ENCODE measurements at places on chromosomes 11 and 22. TPM values are rescaled to one million over a fixed set of nuclear protein-coding genes. Genes with fewer than 3 reads are reported as not detected.
A peak's percentile ranks its signal among the peaks of the same experiment; 100 is the strongest.

DNA sequence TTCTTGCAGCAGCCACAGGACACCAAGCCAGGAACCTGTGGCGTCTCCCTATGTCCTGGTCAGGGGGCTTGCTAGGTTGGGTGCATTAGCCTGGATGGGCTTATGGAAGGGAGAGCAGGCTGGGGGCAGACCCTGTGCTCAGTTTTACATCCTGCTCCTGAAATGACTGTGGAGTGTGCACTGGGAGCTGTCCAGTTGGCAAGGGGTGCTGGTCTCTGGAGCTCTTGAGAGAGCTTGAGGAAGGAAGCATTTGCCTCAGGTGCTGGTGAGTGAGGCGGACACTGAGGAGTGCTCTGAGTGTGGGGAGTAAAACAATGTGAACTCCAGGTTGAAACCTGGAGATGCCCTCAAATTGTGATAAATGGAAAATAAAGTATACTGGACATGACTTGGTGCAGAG lies 3.4 kb downstream of the SCGB1D4 start:
- DNase-seq: peak; percentile 36

- DNase-seq: no peak
Measured at GRCh38 chr11:116994195-116994594, 104.0 kb downstream of the SIK3 start.

GRCh38 chr22:42645341-42645937 lies 3.8 kb downstream of the CYB5R3 start:
- no peak for DNase-seq

DNA sequence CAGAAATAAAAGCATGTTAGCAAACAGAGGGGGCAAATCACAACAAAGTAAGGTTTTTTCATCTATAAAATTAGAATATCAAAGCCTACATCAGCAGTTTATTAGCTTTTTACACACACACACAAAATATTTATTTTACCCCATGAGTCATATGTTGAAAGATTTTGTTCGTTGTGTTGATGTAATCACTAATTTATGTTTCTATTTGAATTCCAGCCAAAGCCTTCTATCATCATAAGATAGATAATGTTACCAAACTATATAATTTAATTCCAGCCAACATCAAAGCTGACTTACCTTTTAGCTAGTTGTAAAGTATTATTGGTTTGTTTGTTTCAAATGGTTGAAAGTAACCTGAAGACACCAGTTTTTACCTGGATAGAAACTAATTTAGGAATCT lies 458.0 kb upstream of the ARHGAP42 start:
- DNase-seq: no peak

- DNase-seq: peak; percentile 57
Measured at GRCh38 chr11:64859542-64860414, 15.3 kb upstream of the CDC42BPG start.

GRCh38 chr22:24244144-24244787 lies 616 bp downstream of the GGT5 start:
- no peak for DNase-seq

- DNase-seq: no peak
Measured at GRCh38 chr11:117387992-117388755, 60.5 kb downstream of the CEP164 start.

- no peak for DNase-seq
Measured at GRCh38 chr22:45948081-45948648, 28.8 kb downstream of the WNT7B start.

DNA sequence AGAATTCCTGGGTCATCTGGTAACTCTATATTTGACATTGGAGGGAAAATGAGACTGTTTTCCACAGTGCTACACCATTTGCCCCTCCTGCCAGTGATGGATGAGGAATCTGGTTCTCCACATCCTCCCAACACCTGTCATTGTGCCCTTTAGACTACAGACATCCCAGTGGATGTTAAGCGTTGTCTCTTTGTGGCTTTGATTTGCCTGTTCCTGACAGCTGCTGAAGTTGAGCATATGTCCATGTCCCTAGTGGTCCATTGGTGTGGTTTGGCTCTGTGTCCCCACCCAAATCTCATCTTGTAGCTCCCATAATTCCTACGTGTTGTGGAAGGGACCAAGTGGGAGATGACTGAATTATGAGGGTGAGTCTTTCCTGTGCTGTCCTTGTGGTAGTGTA lies 88.5 kb downstream of the BRD1 start:
- DNase-seq: no peak

MPZL2 gene
- polyA plus RNA-seq: 27.5 TPM

PTPRJ gene
- polyA plus RNA-seq: 31.4 TPM

DNA sequence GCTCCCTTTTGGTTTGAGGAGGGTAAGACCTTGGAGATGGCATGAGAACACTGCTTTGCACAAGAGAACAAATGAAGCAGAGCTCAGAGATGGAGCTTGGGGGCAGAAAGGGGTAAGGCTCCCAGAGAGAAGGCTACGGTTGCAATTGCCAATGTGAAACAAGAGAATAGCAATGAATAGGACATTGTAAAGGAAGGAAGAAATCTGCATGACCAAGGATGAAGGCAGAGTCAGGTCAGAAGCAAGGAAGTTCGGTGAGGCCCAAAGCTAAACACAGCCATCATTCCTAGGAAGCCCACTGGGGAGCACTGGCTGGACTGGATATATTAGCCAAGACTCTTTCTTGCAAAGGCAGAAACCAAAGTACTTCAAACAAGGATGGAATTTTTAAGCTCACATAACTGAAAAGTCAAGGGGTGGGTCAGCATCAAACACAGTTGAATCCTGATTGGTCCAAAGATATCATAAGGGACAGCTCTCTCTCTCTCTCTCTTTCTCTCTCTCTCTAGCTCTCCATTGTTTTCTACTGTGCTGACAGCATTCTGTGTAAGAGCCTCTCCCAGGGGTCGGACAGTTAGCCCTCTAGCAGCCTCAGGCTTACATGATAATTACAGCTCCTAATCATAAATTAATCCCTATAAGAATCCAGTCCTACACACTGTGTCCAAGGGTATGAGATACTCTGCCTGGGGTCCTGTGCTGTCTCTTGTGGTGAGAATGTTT lies 484.3 kb downstream of the SOX6 start:
- DNase-seq: no peak

DNA sequence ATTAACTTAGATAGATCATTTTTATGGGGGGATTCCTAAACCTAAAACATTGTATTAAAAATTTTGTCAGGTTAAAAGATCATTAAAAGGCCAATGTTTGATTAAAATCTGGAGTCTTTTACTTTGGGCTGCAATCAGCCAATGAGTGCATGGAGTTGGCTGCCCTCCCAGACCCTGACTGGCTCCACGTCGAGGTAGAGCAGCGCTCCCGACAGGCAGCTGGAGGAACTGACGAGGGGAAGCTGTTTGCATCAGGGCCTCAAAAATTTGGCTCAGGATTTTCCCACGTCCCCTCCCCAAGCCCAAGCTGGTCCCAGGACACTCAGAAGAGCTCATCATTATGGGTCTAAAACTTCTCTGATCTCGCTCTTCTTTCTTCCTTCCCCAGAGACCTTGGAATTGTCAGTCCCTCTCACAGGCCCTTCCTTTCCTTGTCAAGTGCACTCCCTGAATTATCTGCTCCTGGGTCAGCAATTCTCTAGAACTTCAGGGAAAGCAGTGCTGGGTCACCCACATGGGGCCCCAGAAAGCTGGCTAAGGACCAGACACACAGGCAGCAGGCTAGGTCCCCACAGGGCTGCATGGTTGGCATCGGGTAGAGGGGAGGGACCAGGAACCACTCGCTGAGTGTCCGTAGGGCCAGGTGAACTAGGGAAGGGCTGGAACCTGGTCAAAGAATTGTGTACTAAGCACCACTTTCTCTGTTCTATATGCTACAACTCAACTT lies 119.6 kb upstream of the IGLL5 start:
- DNase-seq: no peak

MRGPRE gene
- not detected for polyA plus RNA-seq

- no peak for DNase-seq
Measured at GRCh38 chr11:11432621-11433319, 79.7 kb upstream of the CSNK2A3 start.

OR2AG2 gene
- polyA plus RNA-seq: not detected

DNA sequence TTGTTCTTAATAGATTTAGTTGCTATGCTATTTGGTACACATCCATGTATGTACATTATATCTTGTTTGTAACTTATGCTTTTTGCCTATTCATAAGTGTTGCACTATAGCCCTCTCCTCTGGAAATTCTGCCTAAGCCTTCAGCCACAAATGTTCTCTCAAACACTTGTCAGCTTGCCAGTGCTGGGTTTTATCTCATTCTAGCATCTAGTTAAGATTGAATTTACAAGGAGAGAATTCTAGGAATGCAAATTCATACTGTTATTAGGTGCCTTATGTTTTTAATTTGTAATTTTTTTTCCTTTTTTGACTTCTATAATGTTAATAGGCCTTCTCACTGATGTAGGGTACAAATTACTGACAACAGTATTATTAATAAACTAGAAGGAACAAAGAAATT lies 14.6 kb upstream of the CTSC start:
- DNase-seq: no peak

DNA sequence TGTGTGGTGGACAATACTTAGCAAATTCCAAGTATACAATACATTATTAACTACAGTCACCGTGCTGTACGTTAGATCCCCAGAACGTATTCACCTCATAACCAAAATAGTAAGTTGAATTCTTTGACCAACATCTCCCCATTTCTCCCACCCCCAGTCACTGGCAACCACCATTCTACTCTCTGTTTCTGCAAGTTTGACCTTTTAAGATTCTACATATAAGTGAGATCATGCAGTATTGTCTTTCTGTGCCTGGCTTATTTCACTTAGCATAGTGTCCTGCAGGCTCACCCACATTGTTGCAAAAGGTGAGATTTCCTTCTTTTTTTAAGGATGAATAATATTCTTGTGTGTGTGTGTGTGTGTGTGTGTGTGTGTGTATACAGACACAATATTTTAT lies 59.1 kb downstream of the IRAG1 start:
- no peak for DNase-seq

GRCh38 chr11:27328614-27329013 lies 34.4 kb downstream of the CCDC34 start:
- DNase-seq: no peak

OR10D3 gene
- polyA plus RNA-seq: not detected

GRCh38 chr22:40009951-40010671 lies 15.4 kb downstream of the FAM83F start:
- DNase-seq: no peak

- DNase-seq: no peak
Measured at GRCh38 chr11:100942016-100942415, 187.6 kb downstream of the PGR start.

- no peak for DNase-seq
Measured at GRCh38 chr11:44171518-44171917, 76.0 kb downstream of the EXT2 start.

DNA sequence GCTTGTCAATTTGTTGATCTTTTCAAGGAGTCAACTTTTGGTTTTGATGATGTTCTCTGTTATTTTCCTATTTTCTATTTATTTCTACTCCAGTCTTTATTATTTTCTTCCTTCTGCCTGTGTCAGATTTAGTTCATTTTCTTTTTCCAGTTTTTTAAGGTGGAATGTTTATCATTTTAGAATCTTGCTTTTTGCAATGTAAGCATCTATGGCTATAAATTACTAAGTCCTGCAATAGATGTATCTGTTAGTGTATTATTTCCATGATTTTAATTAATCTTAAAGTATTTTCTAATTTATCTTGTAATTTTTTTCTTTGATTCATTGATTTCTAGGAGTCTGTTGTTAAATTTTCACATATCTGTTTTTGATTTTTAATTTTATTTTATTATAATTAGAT lies 81.7 kb downstream of the ARHGAP8 start:
- DNase-seq: no peak

VWCE gene
- polyA plus RNA-seq: 2.7 TPM

DNA sequence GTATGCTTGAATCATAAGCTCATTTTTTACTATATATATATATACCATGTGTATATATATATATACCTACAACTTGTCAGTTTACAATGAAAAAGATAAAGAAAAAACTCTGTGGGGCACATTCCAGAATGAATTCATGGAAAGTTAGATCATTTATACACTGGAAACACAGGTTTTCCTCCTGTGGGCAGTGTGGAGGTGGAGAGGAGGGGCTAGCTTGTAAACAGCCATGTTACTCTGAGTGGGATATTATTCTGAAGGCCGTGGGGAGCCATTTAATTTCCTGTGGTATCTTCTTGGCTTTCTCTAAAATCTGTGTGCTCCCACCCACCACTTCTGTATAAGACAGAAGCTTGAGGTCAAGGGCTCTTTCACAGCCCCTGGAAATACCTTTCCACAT lies 273.4 kb upstream of the MTNR1B start:
- no peak for DNase-seq

DNA sequence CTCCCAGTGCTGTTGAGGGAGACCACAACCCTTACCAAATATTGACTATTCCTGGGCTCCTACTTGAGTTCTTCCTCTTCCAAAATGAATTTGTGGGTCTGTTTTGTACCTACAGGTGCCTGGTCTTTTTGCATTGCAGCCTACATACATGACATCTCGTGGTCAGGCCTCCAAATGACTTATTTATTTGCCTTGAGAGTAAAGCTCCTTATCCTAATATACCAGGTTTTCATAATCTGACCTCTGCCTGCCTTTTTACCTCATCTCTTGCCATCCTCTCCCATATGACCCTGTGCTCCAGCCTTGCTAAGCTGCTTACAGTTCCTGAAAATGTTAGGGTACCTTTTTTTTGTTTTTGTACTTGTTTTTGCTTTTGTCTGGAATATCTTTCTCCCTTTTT lies 130.4 kb downstream of the UVRAG start:
- DNase-seq: no peak

DNA sequence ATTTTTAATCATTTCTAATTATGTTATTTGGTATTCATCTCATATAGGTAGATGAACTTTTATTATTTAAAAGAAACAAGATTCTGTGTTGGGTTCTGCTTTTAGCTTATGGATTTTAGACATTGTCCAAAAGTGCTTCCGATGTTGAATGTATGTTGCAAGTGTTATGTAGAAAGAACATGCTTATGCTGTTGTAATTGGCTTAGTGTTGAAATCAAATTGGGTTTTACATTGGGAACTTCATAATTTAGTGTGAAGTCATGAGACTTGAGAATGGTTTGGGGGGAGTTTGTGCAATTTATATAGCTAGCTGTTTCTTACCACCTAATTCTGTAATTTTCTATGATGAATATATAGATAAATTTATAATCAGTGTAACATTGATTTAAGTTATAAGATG lies 3.6 kb downstream of the MTMR3 start:
- no peak for DNase-seq

- no peak for DNase-seq
Measured at GRCh38 chr11:119169282-119169719, 776 bp downstream of the NLRX1 start.

GRCh38 chr11:9470765-9471164 lies 10.0 kb downstream of the ZNF143 start:
- no peak for DNase-seq

CTSD gene
- polyA plus RNA-seq: 537 TPM

ARHGAP8 gene
- polyA plus RNA-seq: 20.3 TPM
